ENCODE measurements at places on chromosomes 7 and 10. TPM values are rescaled to one million over a fixed set of nuclear protein-coding genes. Genes with fewer than 3 reads are reported as not detected.

DNA sequence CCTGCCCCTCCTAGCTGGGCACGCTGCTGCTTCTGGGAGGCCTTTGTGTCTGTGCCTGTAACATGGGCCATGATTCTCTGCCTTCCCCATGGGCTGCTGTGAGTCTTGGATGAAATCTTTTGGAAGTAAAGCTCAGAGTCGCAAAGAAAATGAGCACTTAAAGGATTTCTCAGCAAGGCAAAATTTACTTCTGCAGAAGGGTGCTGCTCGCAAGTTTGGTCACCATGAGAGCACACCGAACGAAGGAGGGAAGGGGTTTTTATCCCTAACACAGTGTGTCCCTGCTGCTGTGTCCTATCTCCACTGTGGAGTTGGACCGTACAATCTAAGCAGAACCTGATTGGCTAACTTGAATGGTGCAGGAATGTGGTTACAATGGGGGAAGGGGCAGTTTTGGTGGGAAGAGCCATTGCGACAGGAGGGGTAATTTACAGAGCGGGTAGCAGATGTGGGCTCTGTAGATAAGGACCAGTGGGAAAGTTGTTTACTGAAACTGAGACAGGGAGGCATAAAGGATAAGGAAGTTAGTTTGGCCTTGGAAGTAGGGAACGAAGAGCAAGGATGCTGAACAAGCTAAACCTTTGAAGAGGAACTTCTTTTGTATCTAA is 57.5 kb downstream of the FANK1 start:
- H3K27me3 ChIP-seq: no peaks in the 10 kb centered on the region
- H3K36me3 ChIP-seq: no peaks in the 10 kb centered on the region
- no peak for DNase-seq
- H3K4me3 ChIP-seq: no peak overlapping the region

NACAD gene
- total RNA-seq: 4.4 TPM

GRCh38 chr10:92153-92552 is 43.1 kb upstream of the TUBB8 start:
- H3K4me1 ChIP-seq: no peaks in the 10 kb centered on the region
- H3K27me3 ChIP-seq: peaks cover 3% of the 10 kb centered on the region
- no peak for DNase-seq
- no peak overlapping the region for H3K27ac ChIP-seq
- no peaks in the 10 kb centered on the region for H3K36me3 ChIP-seq

DNA sequence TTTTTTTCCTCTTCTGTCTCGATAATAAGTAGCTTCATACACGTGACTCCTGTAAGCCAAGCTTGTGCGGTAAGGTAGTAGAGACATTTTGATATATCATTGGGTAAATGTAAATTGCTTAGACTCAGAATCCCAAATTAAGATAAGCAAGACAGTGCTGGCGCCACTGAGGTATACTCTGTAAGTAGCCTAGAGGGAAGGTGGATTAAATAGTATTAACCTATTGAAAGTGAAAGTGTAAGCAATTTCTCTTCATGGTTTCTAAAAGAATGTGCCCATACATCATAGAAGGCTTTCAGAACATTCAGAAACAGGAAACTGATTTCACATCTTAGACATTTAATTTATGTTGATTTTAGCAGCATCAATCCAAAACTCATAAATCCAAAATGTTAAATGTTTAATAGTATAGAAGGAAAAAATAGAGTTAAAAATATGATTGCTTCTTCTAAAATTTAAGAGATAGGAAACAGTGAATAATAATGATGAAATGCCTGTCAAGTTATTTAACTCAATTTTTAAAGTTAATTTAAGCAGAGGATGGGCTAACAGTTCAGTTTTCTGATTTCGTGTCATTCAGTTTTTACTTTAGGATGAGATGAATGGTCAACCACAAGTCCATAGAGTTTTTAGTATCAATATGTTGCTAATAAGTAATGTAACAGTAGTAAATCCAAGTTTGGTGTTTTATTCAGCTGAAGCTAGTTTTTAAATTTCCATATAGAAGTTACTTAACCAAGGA is 36.8 kb downstream of the LRRC72 start:
- H3K27me3 ChIP-seq: no peaks in the 10 kb centered on the region
- H3K4me1 ChIP-seq: no peaks in the 10 kb centered on the region
- no peak overlapping the region for H3K4me3 ChIP-seq
- no peaks in the 10 kb centered on the region for H3K36me3 ChIP-seq
- no peak overlapping the region for H3K27ac ChIP-seq

DNA sequence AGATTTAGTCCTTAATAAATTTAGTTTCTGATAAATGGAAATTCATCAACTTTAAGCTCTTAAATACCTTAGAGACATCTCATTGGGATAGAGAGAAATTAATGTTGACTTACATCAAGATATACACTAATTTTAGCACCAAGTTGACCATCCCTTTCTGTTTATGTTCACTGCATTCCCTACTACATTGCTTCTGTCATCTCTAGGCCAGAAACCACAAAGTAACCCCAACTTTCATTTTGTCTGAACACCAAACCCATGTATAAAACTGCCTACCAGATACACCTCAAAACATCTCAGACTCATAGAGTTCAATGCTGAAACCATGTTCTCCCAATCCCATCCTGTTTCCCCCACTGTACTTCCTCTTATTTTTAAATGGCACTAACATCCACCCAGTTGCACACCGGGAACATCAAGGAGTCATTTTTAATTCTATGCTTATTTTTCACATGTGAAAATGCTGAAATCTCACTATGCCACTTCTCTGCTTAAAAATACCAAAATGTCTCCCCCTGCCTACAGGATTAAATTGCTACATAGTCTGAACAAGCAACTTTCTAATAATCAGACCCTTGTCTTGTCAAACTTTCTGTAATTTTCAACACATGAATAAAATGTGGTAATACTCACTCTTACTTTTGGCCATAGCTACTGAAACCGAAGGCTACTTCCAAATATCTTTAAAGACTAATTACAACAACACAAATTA is 201.6 kb downstream of the SEMA3D start:
- no peak overlapping the region for H3K4me3 ChIP-seq
- no peak for DNase-seq
- no peak overlapping the region for H3K27ac ChIP-seq
- H3K36me3 ChIP-seq: no peaks in the 10 kb centered on the region
- H3K4me1 ChIP-seq: peaks cover 20% of the 10 kb centered on the region

LGI1 gene
- total RNA-seq: 11.1 TPM

All from sigmoid colon (tissue), 7 donors.